Stimulated activated CD4-positive, alpha-beta T cell treated with anti-CD3 and anti-CD28 coated beads, Interleukin-15, amount 100 ng/mL, for 1 hour (primary cell): ENCODE measurements at places on chromosomes 11 and 22.

DNA sequence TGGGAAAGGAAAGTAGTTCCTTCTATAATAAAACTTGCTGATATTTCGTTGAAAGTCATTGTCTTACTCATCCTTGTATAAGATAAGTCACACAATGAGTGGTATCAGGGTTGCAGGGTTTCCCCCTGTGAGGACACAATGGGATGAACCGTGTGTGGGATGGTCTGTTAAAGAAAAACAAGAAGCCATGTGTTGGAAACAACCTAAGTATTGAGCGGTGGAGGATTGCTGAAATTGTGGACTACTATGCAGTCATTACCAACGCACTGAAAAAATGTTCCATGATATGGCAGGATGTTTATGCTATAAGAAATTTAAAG is 28.6 kb downstream of the PTPRJ start:
- no peak for DNase-seq

DNA sequence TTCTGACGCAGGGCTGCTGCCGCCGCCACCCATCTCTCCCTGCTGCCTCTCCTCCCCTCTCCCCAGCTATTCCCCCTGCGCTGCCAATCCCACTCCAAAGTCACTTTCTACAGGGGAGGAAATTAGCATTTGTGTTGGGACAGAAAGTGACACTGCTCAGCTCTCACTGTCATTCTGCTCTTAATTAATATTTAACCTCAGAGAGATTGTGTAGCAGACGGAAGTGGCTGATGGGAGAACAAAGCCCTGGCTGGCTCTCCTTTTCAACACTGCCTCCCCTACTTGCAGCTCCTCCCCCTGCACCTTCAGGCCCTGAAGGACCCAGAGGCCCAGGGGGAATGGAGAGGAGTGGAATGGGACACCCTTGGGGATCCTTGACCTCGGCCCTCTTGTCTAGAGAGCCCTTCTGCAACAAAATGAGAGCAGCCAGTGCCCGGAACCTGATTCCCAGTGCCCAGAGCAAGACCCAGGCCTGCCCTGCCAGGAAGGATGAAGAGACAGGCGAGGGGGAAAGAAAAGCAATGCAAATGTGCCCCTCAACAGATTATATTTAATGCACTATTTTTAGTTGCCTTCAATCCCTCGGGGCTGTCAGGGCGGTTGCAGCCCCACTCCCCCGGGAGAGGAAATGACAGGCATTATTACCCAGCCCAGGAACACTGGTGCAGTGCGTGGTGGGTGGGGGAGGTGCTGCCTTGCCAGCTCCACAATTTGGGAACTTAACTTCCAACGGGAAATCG is 14.6 kb upstream of the NRGN start:
- DNase-seq, result no peak

DNA sequence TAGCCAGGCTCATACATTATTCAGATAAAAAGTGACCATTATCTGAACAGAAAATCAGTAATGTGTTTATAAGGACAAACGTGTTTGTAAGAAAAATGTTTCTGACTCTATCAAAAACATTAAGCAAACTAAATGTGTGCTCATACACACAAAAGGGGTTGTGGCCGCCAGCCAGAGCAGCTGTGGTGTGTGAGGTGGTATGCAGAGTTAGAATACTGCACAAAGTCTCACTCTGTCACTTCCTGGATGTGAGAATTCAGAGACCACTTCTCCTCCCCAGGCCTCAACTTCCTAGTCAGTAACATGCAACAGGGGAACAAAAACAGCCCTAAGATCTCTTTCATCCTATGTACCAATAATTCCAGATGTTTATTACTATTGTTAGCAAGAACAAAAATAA is 9.4 kb downstream of the OR5B21 start:
- no peak for DNase-seq

- no peak for DNase-seq
These were observed 10.7 kb downstream of the KRTAP5-5 start for GRCh38 chr11:1640076-1640946.

GRCh38 chr22:35660291-35661127 is 12.3 kb downstream of the APOL6 start:
- no peak for DNase-seq

DNA sequence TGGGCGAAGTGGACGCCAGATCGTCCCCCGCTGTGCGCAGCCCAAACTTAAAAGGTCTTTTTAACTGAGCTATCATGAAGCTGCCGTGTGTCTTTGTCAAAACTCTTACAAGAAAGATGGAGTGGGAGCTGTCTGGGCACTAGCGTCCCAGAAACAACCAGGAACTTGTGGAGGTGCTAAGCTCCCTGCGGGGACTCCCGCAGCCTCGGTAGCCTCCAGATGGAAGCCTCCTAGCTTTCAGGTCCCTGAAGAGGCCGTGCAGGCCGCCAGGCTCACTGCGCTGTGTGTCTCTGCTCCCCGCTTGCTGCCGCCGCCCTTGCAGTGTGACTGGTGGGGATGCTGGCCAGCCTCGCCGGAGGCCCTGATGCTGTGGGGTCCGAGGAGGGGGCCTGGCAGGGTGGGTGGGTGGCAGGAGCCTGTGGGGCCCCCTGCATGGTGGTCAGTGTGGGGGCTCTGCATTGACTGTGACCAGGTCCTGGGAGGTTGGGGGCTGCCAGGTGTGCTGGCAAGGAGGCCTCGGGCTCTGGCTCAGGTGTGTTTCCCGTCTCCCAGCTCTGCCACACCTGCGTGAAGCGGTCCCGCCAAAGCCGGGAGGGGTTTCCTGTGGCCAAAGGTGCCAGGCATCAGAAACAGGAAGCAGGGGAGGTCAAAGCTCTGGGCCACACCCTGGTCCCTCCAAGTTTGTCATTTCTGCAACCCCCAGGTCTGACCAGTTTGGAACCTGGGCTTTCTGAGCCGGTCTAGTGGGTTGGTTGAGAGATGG is 1.2 kb downstream of the TRABD start:
- DNase-seq, result no peak

DNA sequence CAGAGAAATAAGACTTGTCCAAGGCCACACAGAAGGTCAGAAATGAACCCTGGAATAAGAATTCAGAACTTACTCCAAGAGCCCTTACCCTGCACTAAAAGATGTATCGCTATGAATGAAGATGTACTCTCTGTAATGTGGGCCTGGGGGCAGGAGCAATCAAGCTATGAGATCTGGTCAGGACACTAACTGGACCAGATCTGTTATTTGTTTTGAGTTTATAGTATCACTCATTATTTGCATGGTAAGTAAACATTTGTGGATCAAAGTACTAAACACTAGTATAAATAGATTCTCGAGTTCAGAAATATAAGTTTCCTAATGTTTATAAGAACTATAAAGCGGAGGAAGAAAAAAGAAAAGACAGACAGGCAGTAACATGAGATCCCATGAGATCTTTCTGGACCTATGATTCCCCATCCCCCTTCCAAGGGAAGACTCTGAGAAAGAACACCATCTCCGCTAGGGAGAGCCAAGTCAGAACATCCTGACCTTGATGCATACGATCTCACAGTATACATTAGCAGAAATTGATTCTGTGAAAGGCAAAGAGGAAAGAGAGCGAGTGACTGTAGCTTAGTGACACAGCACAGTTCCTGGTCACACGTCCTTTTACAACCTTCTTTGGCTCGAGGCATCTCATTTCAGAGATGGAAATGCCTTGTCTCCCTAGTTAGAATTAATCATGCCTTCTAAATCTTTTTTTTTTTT is 71.2 kb downstream of the USP35 start:
- no peak for DNase-seq

DNA sequence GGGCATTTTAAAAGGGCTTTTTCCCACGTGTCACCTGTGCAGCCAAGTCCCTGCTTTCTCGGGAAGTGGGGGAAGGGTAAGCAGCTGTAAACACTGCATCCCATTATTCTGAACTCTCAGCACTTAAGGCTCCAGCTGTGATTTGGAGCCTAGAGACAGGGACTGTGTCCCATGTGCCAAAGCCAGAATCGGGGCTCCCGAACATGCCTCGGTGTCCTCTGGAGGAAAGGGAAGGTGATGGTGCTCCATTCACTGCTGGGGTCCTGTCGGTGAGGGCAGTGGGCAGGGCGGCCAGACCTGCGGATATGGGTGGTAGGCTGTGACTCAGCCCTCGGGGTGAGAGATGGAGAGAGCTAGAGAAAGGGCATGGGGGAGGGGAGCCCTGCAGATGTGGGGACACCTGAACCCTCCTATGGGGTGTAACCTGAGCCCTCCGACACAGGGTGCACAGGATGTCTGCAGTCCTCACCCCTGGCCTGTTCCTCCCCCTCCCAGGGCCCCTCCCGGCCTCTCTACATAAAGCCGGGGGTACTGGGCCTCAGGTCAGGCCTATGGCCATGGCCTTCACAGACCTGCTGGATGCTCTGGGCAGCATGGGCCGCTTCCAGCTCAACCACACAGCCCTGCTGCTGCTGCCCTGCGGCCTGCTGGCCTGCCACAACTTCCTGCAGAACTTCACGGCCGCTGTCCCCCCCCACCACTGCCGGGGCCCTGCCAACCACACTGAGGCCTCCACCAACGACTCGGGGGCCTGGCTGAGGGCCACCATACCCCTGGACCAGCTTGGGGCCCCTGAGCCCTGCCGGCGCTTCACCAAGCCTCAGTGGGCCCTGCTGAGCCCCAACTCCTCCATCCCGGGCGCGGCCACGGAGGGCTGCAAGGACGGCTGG is 31.8 kb downstream of the CAPN1 start:
- DNase-seq, result no peak

- DNase-seq, result no peak
These were observed 297.7 kb upstream of the CCDC90B start for GRCh38 chr11:83583757-83584366.

DNA sequence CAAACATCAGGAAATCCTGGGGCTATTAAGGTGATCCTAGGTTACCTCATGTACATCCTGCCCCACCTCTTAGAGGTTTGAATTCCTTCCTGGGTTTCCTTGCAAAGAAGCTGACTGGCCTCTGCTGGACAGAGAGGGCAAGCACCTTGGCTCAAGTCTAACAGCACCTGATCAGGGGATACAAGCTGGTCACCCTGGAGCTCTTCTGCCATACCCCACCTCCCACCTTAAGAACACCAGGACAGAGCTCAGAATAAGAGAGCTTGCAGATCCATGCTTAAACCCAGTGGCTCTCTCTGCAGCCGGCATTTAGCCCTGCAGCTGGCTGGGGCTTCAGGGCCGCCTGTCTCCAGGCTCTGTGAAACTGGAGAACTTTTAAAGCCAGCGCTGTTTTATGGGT is 386.6 kb upstream of the NARS2 start:
- no peak for DNase-seq

GRCh38 chr11:34147581-34147980 is 42.2 kb downstream of the NAT10 start:
- no peak for DNase-seq

DNA sequence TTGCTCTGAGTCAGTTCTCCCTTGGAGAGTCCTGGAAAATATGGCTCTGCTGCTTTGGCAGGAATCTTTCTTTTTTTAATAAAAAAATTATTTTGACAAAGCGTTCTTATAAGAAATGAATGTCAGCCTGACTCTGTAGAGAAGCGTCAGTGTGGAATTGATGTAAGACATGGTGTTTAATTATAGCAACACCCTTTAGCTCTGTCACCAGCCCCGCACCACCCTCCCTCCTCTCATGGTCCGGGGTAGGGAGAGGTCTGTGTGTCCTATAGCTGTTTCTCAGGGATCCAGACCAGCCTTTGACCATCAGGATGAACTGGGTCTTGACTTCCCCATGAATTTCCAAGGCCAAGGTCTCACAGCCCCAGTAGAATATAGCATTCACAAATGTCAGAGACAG is 120.6 kb downstream of the CHST1 start:
- no peak for DNase-seq

DNA sequence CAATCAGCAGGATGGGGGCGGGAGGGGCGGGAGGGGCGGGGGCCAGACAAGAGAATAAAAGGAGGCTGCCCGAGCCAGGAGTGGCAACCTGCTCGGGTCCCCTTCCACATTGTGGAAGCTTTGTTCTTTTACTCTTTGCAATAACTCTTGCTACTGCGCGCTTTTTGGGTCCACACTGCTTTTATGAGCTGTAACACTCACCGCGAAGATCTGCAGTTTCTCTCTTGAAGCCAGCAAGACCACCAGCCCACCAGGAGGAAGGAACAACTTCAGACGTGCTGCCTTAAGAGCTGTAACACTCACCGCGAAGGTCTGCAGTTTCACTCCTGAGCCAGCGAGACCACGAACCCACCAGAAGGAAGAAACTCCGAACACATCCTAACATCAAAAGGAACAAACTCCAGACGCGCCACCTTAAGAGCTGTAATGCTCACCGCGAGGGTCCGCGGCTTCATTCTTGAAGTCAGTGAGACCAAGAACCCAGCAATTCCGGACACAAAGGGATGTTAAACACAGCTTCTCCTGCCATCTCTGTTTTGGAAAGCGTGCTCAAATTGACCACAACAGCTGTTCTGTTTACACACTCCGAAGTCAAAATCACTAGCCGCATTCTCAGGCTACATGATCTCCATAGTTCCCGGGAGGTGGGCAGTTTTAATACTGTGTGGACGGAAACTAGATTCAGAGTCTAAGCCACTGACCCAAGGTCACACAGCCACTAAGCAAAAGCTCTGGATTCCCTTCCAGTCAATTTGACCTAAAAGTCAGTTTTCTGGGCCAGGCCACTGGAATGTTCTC is 11.9 kb downstream of the PLAAT2 start:
- no peak for DNase-seq

DNA sequence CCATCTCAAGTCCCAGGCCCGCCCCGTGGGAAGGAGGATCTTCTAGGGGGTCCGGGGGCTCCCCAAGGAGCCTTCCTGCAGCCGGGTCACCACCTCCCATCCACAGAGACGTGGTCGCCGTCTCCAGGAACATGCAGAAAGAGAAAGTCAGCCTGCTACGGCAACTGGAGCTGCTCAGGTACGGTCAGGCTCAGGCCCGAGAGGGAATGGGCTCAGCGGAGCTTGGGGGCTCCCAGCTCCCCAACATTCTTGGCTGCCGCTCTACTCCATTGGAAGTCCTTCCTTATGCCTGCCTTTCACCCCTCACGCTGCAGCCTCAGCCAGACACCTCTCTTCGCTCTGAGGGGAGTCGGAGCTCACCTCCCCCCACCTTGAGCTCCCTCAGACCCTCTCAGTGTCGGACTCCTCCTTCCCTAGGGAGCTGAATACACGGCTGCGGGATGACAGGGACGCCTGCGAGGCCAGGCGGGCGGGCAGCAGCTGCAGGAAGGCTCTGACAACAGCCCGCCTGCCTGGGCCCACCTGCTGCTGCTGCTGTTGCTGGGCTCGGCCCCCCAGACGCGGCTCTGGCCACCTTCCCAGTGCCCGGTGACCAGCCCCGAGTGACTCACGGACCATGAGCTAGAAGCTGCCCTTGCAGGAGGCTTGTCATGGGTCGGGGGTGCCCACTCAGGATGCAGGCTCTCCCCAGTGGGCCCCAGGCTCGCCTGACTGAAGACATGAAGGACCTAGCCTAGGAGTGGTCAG is 1.5 kb upstream of the CD151 start:
- DNase-seq, result no peak

- no peak for DNase-seq
These were observed 86.1 kb downstream of the GRIA4 start for GRCh38 chr11:105696000-105696399.

DNA sequence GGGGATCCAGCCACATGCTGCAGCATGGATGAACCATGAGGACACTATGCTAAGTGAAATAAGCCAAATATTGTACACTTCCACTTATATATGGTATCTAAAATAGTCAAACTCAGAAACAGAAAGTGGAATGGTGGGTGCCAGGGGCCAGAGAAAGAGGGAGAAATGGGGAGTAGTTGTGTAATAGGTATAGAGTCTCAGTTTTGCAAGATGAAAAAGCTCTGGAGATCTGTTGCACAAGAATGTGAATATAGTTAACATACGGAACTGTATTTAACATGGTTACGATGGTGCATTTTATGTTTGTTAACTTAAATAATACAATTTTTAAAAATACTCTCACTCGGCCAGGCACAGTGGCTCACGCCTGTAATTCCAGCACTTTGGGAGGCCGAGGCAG is 21.2 kb downstream of the GDPD5 start:
- no peak for DNase-seq

GRCh38 chr22:40585310-40585751 is 51.2 kb downstream of the MRTFA start:
- no peak for DNase-seq
